ENCODE measurements at places on chromosomes 1 and 21.

GRCh38 chr1:54857746-54858561 is 29.0 kb downstream of the DHCR24 start:
- no peak for DNase-seq

- peak; percentile 34 for DNase-seq
These were observed 6.6 kb downstream of the LIN28A start for GRCh38 chr1:26417111-26417759.

- no peak for DNase-seq
These were observed 3.2 kb downstream of the MYBPH start for GRCh38 chr1:203172184-203173010.

DNA sequence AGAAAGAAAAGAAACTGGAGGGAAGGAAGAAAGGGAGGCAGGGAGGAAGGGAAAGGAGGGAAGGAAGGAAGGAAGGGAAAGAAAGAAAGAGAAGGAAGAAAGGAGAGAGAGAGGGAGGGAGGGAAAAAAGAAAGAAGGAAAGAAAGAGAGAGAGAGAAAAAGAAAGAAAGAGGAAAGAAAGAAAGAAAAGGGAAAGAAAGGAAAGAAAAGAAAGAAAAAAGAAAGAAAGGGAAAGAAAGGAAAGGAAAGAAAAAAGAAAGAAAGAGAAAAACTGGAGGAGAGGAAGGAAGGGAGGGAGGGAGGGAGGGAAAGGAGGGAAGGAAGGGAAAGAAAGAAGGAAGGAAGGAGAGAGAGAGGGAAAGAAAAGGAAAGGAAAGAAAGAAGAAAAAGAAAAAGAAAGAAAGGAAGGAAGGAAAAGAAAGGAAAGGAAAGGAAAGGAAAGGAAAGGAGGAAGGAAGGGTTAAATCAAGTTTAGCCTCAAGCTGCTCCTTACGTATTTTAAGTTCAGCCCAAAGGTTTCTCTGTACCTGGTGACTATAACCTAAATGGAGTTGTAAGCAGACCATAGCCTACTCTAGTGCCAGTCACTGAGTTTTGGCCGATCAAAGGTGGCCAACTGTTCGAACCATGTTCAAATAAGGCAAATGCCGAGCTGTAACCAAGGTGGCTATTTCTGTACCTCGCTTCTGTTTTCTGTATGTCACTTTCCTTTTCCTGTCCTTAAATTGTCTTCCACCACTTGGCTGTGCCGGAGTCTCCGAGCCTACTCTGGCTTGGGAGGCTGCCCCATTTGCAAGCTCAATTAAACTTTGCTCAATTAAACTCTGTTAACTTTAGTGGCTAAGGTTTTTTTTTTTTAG is 37.8 kb upstream of the TMPRSS2 start:
- no peak for DNase-seq

DNA sequence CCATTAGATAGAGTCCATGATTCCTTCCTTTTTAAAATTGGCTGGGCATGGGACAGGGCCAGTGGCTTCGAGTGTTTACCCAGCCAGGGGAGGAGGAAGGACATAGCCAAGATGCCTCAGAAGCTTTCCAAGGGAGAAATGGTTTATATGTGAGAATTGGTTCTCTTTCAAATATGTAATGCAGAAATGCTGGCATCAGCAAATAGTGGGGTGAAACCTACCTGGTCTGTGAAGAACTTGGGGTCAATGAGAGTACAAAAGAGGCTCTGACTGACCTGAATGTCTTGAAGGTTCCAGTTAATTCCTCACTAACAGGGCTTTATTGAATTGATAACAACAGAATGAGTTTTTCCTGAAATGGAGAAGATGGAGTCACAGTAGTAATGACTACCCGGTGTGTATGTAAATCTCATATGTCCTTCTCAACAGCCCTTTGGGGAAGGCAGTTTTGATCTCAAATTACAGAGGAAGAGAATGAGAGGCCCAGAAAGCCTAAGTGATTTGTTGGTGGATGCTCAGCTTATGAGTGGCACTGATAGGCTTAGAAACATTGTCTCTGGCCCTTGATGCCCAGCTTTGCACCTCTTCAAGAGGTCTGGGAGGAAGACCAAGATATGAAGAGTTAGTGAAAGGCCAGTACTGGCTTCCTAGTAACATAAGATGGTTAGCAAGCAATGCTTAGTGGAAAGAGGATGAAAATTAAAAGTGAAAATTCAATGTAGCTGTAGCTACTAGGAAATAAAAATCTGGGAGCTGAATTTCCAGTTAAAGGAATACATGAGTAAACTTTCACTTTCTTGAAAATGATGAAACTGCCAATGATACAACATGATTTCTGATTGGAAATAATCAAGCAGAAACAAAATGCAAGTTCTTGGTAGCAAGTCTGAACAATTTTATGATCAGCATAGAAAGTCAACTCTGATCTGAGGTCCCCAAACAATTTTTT is 2.7 kb downstream of the ATF3 start:
- DNase-seq, result no peak

DNA sequence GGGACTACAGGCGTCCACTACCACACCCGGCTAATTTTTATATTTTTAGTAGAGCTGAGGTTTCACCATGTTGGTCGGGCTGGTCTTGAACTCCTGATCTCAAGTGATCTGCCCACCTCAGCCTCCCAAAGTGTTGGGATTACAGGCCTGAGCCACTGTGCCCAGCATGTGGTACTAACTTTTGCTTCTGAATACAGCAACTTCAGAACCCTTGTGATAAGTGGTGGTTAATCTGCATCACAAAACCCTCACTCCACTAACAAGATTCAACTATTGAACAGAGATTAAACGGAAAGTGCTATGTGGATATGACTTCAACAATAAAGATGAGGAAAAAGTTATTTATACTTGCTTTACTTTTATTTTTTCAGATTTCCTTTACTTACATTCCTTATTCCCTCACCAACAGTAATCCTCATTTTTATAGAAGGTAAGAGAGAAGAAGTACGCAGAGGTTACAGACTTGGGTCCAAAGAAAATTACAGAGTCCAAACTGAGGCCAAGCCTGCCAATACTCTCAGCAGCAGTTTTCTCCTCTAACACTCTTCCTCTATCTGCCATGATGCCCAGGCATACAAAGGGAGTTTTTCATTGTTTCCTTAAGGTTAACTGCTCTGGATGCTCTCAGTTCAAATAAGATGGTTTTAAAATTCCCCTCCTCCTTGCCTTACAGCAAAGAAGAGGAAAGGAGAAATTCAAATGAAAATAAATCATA is 44.3 kb downstream of the SLC16A1 start:
- no peak for DNase-seq

DNA sequence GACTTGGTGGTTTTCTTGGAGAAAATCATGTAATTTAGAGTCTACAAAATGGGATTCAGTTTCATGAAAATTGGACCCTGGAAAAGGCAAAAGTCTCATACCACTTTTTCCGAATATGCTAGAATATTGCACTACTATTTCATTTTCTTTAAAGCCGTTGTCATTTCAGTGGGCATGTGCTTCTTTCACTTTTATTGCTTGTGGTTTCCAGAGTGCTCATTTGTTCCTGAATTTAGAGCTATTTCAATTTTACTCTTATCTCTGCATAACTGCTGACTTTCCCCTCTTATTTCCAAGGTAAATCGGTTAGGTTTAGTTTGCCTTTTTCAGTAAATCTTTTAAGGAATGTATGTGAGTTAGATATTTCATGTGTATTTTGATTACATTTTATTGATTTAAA is 11.6 kb downstream of the HHAT start:
- no peak for DNase-seq

- DNase-seq, result no peak
These were observed 37.2 kb downstream of the PTPN14 start for GRCh38 chr1:214514032-214514818.

Measured in bone marrow (tissue), 2 donors.